ENCODE measurements at places on chromosomes 16 and 17. TPM values are rescaled to one million over a fixed set of nuclear protein-coding genes. Genes with fewer than 3 reads are reported as not detected.

- peaks cover 65% of the 10 kb centered on the region for H3K4me1 ChIP-seq
- no peaks in the 10 kb centered on the region for H3K36me3 ChIP-seq
- no peak for DNase-seq
- H3K4me3 ChIP-seq = no peak overlapping the region
- peak overlapping the region; percentile 20 for H3K27ac ChIP-seq
Observed at GRCh38 chr16:89334050-89334449, 116.5 kb downstream of the ZNF778 start.

DNA sequence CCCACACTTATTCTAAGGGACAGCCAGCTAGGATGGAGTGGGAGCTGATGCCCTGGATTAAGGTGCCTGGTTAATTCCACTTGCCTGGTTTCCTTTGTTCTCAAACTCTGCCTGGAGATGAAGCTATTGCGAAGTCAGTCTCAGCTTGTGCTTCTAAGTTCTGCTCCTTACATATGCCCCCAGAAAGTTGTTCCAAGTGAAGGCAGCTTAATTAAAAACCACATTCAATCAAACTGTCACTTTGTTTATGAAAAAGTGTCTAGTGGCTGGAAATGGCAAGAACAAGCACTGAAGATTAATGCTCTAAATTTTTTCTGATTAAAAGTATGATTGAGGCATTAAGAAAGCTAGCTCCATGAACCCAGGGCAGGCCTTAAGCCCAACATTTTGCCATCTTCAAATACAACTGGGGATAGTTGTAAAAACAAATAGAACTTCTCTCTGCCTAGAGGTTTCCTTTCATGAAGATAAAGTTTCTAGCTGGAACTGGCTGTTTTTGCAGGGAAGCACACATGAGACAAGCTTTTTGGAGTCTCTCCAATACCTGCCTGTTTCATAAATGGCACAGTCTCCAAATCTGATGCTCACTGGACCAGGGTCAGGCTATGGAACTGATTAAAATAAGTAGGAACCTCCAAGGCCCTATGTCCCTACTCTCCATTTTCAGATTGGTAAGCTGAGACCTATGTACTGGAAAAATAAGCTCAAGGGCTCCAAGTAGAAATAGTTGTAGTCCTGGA lies 100.9 kb downstream of the GRIN2A start:
- H3K27ac ChIP-seq = no peak overlapping the region
- no peaks in the 10 kb centered on the region for H3K36me3 ChIP-seq
- H3K27me3 ChIP-seq = no peaks in the 10 kb centered on the region
- H3K4me1 ChIP-seq = peaks cover 8% of the 10 kb centered on the region

GRCh38 chr17:15884731-15885130 lies 60.2 kb upstream of the ADORA2B start:
- no peak for DNase-seq
- peaks cover 2% of the 10 kb centered on the region for H3K4me1 ChIP-seq
- H3K27me3 ChIP-seq = no peaks in the 10 kb centered on the region
- H3K27ac ChIP-seq = no peak overlapping the region
- H3K4me3 ChIP-seq = no peak overlapping the region

The CCL16 gene
- total RNA-seq = 0.58 TPM

The MRPL27 gene
- 47.1 TPM for total RNA-seq

- no peak for DNase-seq
- H3K4me3 ChIP-seq = no peak overlapping the region
- peaks cover 6% of the 10 kb centered on the region for H3K4me1 ChIP-seq
- H3K36me3 ChIP-seq = peaks cover 66% of the 10 kb centered on the region
Observed at GRCh38 chr17:35265566-35266141, 22.8 kb downstream of the SLFN5 start.

The C17orf50 gene
- total RNA-seq = not detected

The CDH13 gene
- total RNA-seq = 27.2 TPM

GRCh38 chr17:81189670-81190530 lies 23.9 kb upstream of the AATK start:
- H3K4me3 ChIP-seq = no peak overlapping the region
- no peak for DNase-seq
- no peaks in the 10 kb centered on the region for H3K36me3 ChIP-seq
- no peaks in the 10 kb centered on the region for H3K4me1 ChIP-seq
- no peaks in the 10 kb centered on the region for H3K27me3 ChIP-seq

GRCh38 chr16:69703638-69704037 lies 22.7 kb downstream of the NQO1 start:
- no peaks in the 10 kb centered on the region for H3K27me3 ChIP-seq
- H3K36me3 ChIP-seq = peaks cover 24% of the 10 kb centered on the region
- no peak overlapping the region for H3K27ac ChIP-seq
- no peak overlapping the region for H3K4me3 ChIP-seq
- DNase-seq = no peak

The RRAD gene
- 11.1 TPM for total RNA-seq
